ENCODE measurements at places on chromosomes 2 and 18. TPM values are rescaled to one million over a fixed set of nuclear protein-coding genes. Genes with fewer than 3 reads are reported as not detected.

The OSR1 gene
- 13.7 TPM for polyA plus RNA-seq

- DNase-seq = no peak
Observed at GRCh38 chr2:162300266-162300665, 18.2 kb downstream of the IFIH1 start.

DNA sequence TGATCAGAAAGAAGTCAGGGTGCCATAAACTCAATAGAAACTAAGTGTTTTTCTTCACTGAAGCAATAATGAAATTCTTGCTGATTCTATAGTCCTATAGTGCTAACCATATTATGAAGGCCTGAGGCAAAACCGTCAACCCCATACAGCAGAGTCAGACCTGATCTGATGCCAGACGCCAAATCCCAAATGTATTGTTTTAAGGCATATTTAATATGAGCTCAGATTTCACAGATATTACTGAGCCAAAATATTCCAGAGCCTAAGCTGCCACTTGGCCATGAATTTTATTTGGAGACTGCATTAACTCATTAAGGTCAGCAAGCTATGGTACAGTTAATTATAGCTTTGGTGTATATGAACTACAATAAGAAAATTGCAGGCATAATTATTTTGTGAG lies 53.4 kb downstream of the SCN1A start:
- DNase-seq = no peak

- DNase-seq = no peak
Observed at GRCh38 chr2:140457483-140457882, 1673.3 kb downstream of the LRP1B start.

- peak; percentile 38 for DNase-seq
Observed at GRCh38 chr2:148876595-148877402, 1.8 kb downstream of the KIF5C start.

GRCh38 chr2:165627470-165627869 lies 158.0 kb downstream of the CSRNP3 start:
- DNase-seq = no peak

- DNase-seq = no peak
Observed at GRCh38 chr2:190318514-190318913, 1.1 kb downstream of the HIBCH start.

DNA sequence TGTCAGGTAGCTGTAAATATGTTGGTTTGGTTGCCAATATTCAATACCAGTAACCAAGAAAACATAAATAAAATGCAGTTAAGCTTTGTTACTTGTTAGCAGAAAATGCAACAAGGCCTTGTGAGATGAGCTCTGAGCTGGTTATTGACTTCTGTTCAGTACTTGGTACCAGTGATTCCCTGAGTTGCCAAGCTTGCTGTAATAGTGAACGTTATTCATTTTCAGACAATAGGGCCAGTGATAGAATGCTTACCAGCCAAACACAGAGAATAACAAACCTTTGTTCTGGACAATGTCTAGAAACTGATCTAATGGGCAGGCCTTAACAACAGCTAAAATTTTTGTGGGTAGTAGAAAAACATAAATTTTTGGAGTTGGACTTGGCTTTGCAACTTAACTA lies 29.5 kb downstream of the RASGRP3 start:
- no peak for DNase-seq

GRCh38 chr2:65487404-65487803 lies 55.0 kb upstream of the SPRED2 start:
- DNase-seq = no peak

The SULT1C4 gene
- 17.3 TPM for polyA plus RNA-seq

DNA sequence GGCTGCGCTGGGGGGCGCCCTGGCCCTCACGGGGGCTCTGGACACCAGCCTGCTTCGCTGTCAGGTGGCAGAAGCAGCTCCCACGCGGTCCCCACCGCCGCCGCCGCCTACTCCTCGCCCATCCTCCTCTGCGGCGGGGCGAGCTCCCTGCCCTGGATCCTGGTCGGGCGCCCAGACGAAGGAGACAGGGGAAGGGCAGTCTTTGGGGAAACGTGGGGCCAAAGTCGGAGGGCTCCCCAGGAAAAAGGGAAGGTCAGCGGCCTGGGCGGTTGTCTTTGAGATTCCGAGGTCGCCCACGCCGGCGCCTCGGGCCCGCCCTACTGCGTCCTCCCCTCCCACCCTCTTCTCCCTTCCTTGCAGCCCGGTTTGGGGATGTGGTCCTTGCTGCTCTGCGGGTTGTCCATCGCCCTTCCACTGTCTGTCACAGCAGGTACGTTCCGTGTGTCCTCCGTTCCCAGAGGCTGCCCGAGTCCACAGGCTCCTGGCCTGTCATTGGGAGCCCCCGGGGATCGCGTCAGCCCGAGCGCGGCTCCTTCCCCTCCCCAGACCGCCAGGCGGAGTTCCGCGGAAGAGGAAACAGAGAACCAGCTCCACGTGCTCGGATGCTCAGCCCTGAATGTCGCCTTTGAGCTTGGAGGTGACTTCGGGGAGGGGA lies 800 bp downstream of the IL1RL2 start:
- peak; percentile 38 for DNase-seq

DNA sequence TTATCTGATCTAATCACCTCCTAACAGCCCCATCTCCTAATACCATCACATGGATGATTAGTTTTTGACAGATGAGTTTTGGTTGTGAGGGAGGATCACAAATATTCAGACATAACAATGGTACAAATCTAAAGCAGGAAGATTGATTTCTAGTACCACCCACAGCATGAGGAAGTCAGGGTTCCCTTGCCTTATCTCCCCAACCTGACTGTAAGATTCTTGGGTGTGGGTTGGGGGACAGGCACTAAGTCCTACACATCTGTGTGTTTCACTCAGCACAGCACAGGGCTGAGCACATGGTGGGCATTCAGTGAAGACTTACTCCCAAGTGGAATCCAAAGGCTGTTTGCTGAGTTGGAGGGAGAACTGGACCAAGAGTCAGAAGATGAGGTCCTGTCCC lies 93.8 kb upstream of the CXCR4 start:
- DNase-seq = no peak

DNA sequence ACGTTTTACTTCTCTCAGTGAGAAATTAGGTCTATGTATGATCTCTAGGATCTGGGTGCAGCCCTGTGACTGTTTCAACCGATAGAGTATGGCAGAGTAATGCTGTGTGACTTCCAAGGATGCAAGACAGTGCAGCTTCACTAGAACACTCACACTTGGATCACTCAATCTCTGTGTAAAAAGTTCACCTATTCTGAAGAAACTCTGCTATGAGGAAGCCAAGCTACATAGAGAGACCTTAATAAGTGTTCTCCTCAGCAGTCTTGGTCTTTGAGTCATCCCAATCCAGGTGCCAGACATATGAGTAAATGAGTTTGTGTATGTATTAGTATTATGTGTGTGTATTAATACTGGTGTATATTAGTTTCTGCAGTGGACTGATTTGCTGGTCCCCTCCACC lies 335.0 kb downstream of the NR4A2 start:
- no peak for DNase-seq

The RNF144A gene
- polyA plus RNA-seq = 21.5 TPM

DNA sequence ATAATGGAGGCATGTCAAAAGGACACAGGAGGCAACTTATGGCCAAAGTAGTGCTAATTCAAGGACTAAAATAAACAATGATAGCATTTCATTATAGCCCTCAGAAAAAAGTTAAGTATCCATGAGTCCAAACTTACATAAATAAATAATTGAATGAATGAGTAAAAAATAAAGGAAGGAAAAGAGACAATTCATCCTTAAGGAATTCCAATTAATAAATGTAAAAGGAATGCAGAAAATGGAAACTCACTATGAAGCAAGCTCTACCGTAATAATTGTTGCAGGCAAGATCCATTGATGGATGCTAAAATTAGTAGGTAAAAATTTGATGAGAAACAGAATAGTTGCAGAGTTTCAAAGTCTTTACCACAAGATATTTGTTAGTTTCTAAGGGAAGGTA lies 88.2 kb upstream of the RAPGEF4 start:
- DNase-seq = no peak

DNA sequence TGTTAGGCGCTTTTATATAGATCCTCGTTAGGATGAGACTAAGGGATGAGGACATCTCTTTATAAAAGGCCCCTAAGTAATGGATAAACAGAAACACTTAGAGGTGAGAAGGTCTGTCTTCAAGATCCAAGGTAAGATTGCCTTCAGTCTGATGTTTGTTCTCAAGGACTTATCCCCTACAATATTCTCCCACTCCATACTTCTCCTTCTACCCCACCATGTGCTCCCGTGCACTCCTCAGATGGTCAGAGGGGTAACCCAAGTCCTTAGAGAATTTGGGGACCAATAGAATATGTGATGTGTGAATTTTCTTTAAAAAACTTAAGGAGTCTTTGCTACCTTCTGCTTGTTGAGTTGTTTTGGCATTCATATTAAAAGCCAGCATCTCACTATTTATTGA lies 23.1 kb downstream of the FOSL2 start:
- DNase-seq = no peak

The GALNT14 gene
- polyA plus RNA-seq = 1.5 TPM

The LINC00305 gene
- not detected for polyA plus RNA-seq

Data from hindlimb muscle (tissue), 1 donor.